K562 (cell line): ENCODE measurements at places on chromosomes 6 and 20.

GRCh38 chr6:7073821-7074525 is 33.8 kb upstream of the RREB1 start:
- DNase-seq, result no peak

GRCh38 chr6:142545147-142545546 is 243.3 kb downstream of the ADGRG6 start:
- no peak for DNase-seq

DNA sequence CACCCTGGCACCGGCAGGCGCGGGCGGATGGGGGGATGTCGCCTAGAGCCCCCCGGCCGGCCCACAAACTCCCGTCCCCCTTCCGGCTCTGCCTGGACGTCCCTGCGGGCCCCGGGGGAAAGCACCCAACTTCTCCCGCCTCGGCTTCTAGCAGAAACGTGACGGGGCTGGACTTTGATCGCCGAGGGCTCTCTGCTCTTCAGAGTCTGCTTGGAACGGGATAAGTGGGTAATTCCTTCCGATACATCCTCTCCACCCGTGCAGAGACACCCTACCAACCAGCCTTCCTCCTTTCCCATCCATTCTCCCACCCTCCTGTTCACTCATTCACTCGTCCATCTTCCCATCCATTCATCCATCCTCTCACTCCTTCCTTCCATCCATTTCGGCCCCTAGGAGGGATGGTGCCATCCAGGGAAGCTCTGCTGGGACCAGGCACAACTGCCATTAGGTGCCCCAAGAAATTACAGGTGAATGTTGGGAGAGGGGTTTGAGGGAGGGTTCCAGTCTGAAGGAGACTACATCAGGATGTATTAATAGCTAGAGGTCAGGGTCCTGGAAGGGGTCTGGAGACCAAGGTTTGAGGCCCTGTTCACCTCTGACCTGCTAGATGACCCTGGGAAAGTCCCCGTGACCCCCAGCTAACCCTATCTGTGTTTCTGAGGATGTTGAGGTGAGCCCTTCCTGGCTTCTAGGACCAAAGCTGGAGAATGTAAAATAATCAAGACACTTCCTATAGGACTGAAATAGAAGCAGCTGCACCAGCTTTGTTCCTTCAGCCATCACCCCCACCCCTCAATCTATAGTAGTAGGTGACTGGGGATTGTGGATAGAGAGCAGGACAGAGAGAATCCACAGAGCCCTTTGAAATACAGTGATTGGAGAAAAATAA is 538 bp downstream of the TTLL9 start:
- no peak for DNase-seq

GRCh38 chr6:45163952-45164766 is 164.0 kb upstream of the RUNX2 start:
- no peak for DNase-seq

DNA sequence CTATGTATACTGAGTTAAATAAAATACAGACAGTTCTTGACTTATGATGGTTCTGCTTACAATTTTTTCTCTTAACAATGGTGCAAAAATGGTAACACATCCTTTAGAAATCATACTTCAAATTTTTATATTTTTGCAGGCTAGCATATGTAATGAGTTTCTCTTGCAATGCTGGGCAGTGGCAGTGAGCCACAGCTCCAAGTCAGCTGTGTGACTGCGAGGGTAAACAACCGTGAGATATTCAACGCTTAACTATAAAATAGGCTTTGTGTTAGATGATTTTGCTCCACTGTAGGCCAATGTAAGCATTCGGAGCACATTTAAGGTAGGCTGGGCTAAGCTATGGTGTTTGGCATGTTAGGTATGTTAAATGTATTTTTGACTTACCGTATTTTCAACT is 136.1 kb downstream of the PLCB4 start:
- DNase-seq, result no peak

GRCh38 chr6:22682979-22683378 is 113.6 kb downstream of the HDGFL1 start:
- no peak for DNase-seq

DNA sequence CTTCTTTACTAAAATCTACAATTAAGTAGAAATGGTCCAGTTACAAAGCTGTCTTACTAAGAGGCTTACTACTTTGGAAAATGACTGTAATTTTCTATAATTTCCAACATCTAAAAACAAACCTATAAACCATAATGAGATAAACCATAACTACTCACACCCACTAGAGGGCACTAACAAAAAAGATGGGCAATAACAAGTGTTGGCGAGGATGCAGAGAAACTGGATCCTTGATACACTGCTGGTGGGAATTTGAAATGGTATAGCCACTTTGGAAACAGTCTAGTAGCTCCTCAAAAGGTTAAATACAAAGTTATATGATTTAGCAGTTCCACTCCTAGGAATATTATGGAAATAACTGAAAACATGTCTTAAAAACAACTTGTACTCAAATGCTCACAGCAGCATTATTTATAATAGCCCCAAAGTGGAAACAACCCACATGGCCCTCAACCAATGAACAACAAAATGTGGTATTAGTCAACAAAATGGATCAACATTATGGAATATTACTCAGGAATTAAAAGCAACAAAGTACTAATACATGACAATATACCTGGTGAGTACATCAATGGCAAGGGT is 50.6 kb downstream of the GJA10 start:
- peak; percentile 12 for DNase-seq

DNA sequence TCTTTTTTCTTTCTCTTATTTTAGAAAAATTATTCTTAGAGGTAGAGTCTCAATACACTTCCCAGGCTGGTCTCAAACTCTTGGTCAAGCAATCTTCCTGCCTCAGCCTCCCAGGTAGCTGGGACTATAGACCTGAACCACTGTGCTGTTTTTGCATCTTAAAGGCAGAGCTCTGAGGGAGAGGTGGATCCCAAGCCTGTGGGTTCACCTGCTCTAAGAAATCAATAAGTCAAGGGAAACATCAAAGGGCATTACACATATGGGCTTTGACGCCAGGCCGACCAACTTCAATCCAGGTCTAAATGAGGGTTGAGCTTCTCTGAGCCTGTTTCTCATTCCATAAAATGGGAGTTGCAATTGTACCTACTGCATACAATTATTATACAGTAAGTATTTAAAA is 223.9 kb downstream of the LY86 start:
- no peak for DNase-seq

DNA sequence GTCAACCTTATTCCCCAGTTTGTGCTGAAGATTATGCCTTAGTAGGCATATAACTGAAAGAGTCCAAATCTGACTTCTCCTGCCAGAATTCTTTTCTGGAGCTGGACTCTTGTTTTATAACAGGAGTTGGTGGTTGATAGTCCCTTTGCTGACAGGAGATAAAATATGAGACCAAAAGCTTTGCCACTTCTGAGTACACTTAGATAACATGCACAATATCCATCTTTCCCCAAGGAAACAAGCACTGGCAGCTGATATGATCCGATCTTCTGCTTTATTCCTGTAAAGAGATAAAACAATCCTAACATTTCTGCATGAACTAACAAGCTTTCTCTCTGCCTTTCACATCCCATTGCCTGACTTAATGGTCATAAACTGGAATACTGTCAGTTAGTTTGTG is 1265.4 kb upstream of the ADGRB3 start:
- DNase-seq, result no peak

GRCh38 chr6:93786474-93787330 is 367.3 kb upstream of the EPHA7 start:
- DNase-seq, result no peak

GRCh38 chr20:46683668-46683938 is 5.6 kb downstream of the TP53RK start:
- DNase-seq, result no peak

DNA sequence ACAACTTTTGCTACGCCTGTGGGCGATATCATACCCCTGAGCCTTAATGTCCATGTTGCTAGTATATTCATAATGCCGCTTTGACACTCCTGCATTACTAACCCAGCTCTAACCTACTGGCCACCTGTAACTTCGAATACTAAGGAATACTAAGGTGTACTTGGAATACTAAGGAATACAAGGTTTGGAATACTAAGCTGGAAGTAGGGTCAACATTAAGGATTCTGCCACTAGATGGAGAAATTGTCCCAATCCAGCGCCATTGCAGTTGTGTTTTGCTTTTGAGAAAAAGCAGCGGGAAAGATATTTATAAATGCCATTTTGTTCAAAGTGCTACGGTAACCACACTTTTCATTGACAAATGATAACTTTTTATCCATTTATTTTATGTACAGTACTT is 10.7 kb downstream of the TBXT start:
- DNase-seq, result no peak

GRCh38 chr20:31915491-31916280 is 36.2 kb downstream of the PDRG1 start:
- no peak for DNase-seq

DNA sequence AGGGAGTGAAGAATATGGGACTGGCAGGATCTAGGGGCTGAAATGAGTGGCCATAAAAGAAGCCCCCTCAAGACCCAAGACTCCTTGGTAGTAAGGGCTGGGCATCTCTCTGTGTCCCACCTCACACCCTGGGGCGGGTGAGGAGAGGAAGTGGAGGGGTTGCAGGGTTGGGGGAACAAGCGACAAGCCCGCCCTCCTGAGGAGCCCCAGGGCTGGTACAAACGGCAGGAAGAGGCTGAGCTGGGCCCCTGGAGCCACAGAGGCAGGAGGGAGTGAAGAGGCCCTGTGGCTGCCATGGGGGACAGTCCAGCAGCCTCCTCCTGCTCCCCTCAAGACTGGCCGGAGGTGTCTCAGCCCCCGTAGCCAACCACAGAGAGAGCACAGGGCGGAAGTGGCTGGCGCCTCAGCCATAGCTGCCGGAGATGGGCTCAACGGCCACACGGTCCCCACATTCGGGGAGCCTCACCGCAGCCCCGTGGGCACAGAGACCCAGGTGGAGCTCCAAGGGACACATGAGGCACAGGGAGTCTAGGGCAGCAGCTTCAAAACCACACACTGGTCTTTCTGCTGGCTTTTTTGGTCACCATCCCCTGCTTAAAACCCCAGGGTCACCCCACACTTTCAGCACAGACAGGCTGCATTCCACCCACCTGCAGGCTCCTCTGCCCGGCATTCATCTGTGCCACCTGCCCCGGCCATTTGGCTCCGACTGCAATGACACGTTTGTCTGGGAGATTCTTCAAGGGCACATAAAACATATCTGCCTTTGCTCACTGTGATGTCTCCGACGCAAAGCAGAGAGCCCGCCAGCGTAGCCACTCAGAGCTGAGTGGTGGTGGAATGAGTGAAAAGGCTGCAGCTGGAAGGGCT is 524 bp downstream of the C20orf203 start:
- DNase-seq, result no peak

- DNase-seq, result no peak
Observed at GRCh38 chr6:9766240-9766915, 648.5 kb downstream of the TFAP2A start.

- DNase-seq, result no peak
Observed at GRCh38 chr6:1461207-1461606, 71.8 kb downstream of the FOXF2 start.

DNA sequence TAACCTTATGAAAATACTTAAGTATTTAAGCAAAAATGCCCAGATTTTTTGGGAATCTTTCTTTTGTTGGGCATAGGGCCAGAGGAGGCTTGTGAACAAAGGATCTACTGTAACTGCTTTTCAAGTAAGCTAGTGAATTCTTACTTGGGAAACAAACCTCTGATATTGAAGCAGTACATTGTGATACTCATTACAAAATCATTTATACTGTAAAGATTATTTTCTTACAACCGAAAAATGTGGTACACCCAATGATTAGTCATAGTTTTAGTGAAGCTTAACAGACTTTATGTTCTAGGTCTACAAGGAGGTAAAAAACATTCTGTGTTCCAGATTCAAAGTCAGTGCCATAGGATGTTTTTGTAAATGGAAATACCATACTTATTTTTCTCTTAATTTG is 272.9 kb upstream of the KCNQ5 start:
- DNase-seq, result no peak

DNA sequence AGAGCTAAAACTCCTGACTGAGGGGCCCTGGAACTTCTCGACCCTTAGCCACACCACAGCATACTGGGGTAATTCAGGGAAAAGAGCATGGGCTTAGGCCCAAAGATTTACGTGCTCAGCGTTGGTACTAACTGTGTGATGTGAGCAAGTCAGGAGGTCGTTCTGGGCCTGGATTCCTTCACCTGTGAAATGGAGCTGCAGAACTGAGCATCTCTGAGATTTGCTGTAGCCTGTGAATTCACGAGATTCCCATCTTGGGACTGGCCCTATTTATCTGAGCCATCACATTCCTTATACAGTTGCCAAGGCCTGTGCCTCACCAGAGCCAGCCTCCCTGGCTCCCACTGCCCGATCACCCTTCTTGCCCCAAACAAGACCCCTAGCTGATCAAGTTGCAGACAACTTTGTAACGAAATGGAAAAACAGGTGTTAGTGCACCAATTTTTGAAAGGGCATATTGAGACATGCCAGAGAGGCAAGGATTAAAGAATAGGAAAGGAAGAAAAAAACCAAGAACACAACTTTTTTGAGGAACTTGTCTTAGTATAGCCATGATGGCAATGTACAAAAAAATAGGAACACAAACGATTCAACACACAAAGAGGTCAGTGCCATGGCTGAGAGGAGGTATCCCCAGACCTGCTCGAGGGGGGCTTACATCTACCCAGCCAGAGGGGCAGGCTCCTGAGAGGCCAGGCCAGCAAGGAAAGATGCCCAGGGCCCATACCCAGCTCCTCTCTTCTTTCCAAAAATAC is 323.0 kb upstream of the JARID2 start:
- no peak for DNase-seq

- DNase-seq, result no peak
Observed at GRCh38 chr20:3614466-3614865, 48.7 kb downstream of the GFRA4 start.

DNA sequence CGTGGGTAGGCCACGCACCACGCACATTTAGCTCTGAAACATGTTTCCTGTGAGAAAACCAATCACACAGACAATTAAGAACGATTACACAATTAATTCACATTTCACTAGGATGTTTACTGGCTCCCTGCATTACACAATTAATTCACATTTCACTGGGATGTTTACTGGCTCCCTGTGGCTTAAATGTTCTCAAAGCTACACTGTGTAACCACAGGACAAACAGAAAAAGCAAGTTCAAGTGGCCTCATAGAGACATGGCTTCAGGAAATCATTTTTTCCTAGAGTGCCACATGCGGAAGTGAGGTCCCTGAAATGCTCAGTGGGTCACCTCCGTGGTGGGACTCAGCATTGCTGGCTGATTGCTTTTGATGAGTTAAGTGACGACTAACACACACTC is 61.7 kb upstream of the XRN2 start:
- DNase-seq, result no peak
